Effector memory CD8-positive, alpha-beta T cell (primary cell): ENCODE measurements at places on chromosomes 6 and 20.

- DNase-seq: no peak
- no peak overlapping the region for H3K27ac ChIP-seq
- no peaks in the 10 kb centered on the region for H3K4me1 ChIP-seq
Observed at GRCh38 chr6:24749297-24749696, 25.4 kb upstream of the GMNN start.

- no peaks in the 10 kb centered on the region for H3K27me3 ChIP-seq
- no peaks in the 10 kb centered on the region for H3K36me3 ChIP-seq
- H3K27ac ChIP-seq: no peak overlapping the region
- no peak overlapping the region for H3K4me3 ChIP-seq
- DNase-seq: no peak
- peaks cover 15% of the 10 kb centered on the region for H3K4me1 ChIP-seq
Observed at GRCh38 chr20:1291191-1291741, 25.2 kb downstream of the SNPH start.

GRCh38 chr6:167672738-167673137, 154.0 kb upstream of the AFDN start:
- H3K4me3 ChIP-seq: no peak overlapping the region
- peaks cover 20% of the 10 kb centered on the region for H3K27me3 ChIP-seq

GRCh38 chr6:152769993-152770392, 19.4 kb downstream of the VIP start:
- no peak for DNase-seq
- peaks cover 17% of the 10 kb centered on the region for H3K27me3 ChIP-seq
- H3K36me3 ChIP-seq: no peaks in the 10 kb centered on the region
- H3K4me3 ChIP-seq: no peak overlapping the region
- no peak overlapping the region for H3K27ac ChIP-seq
- H3K4me1 ChIP-seq: no peaks in the 10 kb centered on the region

DNA sequence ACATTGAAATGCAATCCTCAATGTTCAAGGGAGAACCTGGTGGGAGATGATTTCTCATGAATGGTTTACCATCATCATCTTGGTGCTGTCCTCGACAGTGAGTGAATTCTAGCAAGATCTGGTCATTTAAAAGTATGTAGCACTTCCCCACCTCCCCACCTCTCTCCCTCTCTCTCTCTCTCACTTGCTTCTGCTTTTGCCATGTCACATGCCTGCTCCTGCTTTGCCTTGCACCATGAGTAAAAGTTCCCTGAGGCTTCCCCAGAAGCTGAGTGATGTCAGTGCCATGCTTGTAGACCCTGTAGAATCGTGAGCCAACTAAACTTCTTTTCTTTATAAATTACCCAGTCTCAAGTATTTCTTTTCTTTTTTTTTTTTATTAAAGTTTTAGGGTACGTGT, 60.5 kb downstream of the DST start:
- H3K36me3 ChIP-seq: no peaks in the 10 kb centered on the region
- no peaks in the 10 kb centered on the region for H3K4me1 ChIP-seq
- DNase-seq: no peak
- no peak overlapping the region for H3K4me3 ChIP-seq
- no peaks in the 10 kb centered on the region for H3K27me3 ChIP-seq
